G401 (cell line): ENCODE measurements at places on chromosomes 7 and 10. TPM values are rescaled to one million over a fixed set of nuclear protein-coding genes. Genes with fewer than 3 reads are reported as not detected.
A peak's percentile ranks its signal among the peaks of the same experiment; 100 is the strongest.

DNA sequence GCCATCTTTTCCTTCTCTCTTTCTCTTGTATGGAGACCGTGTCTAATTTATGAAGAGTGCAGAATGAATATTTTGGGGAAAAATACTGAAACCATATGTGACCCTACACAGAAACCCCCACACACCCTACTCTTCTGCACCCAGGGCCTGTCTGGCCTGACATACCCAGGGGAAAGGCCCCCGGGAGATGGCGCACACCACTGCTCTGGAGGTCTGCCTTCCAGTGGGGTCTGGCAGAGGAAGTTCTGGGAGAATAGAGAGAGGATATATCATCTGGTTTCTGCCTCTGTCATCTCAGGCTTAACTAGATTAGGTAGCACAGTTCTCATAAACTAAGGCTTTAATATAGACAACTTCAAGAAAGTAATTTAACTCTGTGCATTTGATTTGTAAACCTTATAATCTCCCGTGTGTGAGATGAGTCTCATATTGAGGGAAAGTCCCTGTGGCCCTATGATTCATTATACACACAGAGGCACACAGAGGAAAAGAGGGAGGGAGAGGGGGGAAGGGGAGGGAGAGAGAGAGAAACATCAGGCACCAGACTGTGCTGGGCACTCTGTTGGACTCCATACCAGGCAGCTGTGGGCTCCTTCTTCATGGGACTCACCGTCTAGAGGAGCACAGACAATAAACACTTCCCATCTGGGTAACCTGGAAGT lies 123.3 kb downstream of the AOAH start:
- DNase-seq = no peak

Gene ZMIZ2
- 0.92 and 2.3 TPM in 2 replicates for total RNA-seq

- DNase-seq = no peak
Measured at GRCh38 chr10:111233439-111233838, 156.6 kb downstream of the ADRA2A start.

Gene ACTR3C
- total RNA-seq = 0.68 and 0.98 TPM in 2 replicates

GRCh38 chr7:129617178-129617577 lies 5.7 kb downstream of the NRF1 start:
- no peak for DNase-seq

DNA sequence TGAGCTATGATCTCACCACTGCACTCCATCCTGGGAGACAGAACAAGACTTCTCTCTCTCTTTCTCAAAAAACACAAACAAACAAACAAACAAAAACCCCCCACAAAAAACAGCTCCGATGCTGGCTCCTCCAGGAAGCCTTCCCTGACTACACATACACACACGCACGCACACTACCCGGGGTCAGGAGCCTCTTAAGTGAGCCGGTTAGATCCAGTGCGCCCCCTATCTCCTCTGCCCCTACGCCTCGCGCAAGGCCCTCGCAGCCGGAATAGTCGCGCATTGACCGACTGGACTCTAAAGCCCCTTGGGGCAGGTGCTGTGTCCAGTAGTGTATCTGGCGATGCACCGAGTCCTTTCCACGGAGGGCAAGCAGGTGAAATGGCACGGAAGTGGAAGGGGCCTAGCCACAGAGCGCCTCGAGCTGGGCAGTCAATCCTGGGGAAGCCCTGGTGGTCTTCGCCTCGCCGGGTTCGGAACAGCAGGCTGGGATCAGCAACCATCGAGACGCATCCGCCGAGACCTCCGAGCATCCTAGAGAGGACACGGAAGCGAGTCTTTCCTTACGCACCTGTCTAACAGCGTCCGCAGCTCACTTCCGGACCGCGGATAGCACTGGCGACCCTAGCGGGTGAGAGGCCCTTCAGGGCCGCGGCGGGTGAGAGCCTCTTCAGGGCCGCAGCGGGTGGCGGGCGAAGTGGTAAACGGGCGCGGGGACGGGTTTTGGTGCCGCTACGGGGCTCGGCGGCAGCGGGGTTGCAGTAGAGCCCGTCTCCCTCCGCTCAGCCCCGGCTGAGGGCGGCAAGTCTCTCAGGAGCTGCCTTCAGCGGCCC lies at the start of gene ZSCAN25:
TSS of gene ZSCAN25 (plus strand) at position 588 of the 833 bp plus-strand sequence. CDS start 2,661 bp downstream, outside the sequence.
- peak; percentile 93 for DNase-seq

- DNase-seq = no peak
Measured at GRCh38 chr7:51249991-51250390, 66.6 kb downstream of the COBL start.

Gene CALML5
- not detected in 2 replicates for total RNA-seq

- DNase-seq = peak; percentile 82
Measured at GRCh38 chr7:67588631-67589030, 592.0 kb downstream of the TYW1 start.

DNA sequence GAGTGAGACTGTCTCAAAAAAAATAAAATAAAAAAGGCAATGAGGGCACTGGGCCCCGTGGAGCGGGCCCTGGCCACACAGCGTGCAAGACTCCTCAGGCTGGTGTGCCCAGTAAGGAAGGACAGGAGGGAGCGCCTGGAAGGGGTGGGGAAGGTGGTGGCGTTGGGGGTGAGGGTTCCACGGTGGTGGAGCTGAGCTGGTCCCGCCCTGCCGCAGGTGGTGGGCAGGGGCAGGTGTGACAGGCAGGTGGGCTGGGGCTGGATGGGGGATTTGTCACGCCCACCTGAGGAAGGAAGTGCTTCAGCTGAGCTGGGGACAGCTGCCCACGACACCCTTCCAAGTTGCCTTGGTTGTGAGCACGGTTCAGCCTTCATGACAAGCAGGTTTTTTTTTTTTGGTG lies 760 bp upstream of the PRAP1 start:
- no peak for DNase-seq

Gene TACC2
- total RNA-seq = 5.5 and 6.6 TPM in 2 replicates

Gene GATA3
- total RNA-seq = not detected in 2 replicates

- no peak for DNase-seq
Measured at GRCh38 chr7:128128401-128128800, 97.2 kb upstream of the LRRC4 start.

DNA sequence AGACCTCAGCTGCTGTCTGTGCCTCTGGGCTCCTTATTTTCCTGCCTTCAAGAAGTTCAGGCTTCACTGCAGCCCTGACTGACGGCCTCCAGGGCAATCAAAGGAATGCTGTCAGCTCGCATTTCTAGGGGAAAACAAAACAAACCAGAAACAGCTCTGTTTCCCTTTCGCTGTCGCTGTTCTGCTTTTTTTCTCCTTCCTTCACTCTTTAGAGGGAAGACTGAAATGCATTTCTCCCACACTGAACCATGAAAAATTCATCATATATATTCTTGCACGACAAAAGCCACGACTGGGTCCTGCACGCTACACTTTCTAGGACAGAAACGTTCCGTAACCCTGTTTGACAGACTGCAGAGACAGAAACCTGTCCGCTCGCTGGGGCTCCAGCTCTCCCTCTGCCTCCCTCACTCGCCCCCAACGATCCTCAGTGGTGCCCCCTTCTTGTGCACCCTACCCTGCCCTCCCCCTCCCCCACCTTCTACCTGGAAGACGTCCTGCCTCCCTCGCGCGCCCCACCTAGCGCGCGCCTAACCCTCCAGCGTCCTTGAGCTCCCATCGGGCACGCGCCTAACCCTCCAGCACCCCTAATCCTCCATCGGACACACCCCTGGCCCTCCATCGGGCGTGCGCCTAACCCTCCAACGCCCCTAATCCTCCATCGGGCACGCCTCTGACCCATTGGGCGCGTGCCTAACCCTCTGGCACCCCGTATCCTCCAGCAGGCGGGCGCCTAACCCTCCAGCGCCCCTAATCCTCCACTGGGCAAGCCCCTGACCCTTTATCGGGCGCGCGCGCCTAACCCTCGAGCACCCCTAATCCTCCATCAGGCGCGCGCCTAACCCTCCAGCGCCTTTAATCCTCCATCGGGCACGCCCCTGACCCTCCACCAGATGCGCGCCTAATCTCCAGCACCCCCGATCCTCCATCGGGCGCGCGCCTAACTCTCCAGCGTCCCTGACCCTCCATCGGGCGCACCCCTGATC lies 37.1 kb downstream of the SVOPL start:
- peak; percentile 3 for DNase-seq

Gene FAM180A
- total RNA-seq = not detected in 2 replicates

GRCh38 chr10:20446561-20447193 lies 450.4 kb downstream of the NEBL start:
- no peak for DNase-seq

DNA sequence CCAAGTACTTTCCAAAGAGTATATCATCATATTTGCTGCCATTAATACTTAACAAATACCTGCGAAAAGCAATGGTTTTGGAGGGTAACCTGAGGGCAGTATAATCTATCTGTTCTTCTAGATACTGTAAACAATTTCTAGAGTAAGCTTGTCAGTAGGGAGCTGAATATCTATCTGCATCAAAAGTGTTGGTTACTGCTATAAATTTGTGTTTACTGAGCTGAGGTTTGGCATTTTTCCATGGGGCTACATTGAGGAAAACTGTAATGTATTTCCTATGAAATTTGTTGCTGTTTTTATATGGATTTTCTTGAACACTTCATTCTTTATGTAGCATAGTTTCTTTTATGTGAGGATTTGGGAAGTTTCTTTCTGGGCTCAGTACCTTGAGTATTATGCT lies 913.4 kb downstream of the CNTNAP2 start:
- DNase-seq = no peak

- DNase-seq = no peak
Measured at GRCh38 chr7:29471444-29472138, 92.0 kb upstream of the PRR15 start.

Gene FAM25C
- not detected in 2 replicates for total RNA-seq

GRCh38 chr10:100349672-100350071 lies 2.6 kb downstream of the SCD start:
- no peak for DNase-seq

DNA sequence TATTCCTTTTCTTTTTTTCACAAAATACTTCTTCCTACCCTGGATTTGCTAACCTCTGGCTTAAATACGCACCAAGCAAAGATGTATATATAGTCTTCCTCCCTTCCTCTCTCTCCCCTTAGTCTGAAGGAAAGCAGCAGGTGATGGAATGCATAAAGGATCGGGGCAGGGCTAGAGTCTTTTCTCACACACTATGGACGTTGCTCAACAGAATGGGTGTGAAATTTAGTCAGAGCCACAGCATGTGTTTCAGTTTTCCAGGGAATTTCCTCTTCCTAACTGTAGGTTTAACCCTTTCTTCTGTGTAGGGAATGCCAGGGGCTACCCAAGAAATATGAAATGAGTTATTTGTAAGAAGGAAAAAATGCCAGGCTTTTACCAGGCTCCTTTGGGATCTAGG lies 71.4 kb upstream of the NFKB2 start:
- no peak for DNase-seq

GRCh38 chr10:28241741-28242399 lies 61.0 kb downstream of the MPP7 start:
- DNase-seq = peak; percentile 81

- DNase-seq = no peak
Measured at GRCh38 chr10:43570971-43571370, 3.4 kb downstream of the ZNF239 start.

DNA sequence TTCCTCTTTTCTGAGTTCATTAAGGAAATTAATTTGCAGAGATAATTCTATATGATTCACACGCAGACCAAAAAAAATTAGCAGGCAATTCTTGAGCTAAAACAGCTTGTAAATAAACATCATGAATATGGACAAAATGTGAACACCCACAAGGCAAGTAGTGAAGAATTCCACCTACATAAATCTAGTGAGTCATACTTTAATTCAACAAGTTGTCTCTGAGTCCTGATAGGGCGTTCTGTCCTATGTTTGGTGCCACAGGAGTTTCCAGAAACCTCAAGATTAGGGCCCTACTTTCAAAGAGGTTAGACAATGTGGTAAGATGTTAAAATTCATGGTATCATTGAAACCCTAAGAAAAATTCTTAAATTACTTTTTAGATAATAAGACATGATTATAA lies 122.3 kb downstream of the SGMS1 start:
- DNase-seq = no peak

DNA sequence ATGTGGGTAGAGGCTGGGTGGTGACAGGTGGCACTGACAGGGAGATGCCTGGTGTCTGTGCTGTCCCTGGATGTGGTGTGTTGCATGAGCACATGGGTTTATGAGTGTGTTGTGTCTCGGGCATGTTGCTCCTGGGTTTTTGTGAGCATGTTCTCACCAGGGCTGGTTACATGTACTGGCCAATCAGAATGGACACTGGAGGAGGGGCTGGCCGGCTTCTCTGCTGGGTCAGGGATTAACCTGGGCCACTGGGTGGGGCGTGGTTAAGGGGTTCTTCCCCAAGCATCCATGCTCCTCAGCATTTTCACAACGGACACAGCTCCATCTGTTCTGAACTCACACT lies 20.8 kb upstream of the VOPP1 start:
- no peak for DNase-seq

GRCh38 chr10:43680035-43680434 lies 31.4 kb upstream of the ZNF32 start:
- no peak for DNase-seq

DNA sequence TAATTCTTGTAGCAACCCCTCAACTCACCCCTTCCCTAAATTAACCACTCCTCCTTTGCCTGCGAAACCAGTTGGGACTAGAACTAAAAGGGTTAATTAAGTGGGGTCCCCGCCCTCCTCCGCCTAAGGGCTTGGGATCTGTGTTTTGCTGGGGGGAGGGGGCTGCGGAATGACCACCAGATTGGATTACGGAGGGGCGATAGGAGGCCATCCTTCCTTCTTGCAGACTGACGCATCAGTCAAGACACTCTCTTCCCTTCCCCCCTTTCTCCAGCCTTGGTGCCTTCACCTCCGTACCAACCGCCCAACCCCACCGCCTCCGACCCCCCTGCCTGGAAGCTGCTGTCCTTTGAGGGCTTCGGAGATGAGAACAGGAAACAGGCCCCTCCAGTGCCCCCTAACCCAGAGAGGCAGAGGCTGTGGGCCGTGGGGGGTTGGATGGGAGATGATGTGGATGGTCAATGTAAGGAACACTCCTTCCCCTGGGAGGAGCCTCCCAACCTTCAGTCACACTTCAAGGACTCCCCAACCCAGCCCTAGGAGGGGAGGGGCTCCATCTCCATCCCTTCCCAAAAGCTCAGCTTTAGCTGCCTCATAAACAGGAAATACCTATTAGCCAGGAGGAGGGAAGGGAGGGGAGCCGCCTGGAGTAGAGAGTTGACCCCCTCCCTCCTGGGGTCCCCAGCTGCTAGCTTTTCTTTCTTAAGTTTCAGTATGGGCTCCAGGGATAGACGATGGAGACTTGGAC lies 997 bp upstream of the LDB1 start:
- DNase-seq = peak; percentile 86

Gene TMEM229A
- not detected in 2 replicates for total RNA-seq

DNA sequence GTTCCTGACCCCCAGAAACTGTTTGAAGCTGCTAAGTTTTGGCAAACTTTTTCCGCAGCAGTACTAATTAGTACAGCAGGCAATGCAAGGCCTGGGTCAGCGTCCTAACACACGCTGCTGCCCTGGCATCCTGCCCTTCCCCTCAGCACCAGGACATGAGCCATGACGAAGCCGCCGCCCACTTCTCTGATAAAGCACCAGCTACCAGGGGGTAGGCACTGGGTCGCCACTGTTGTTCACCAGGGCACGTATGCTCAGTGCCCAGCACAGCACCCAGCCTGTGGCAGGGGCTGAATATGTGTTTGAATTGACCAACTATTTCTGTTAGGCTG lies 59.5 kb downstream of the CHST15 start:
- DNase-seq = no peak

Gene HABP2
- not detected in 2 replicates for total RNA-seq

Gene STAG3
- total RNA-seq = 0.68 and 3.3 TPM in 2 replicates

Gene CBLL1
- total RNA-seq = 19.5 and 41.0 TPM in 2 replicates

GRCh38 chr7:68564306-68565135 lies 1033.8 kb upstream of the AUTS2 start:
- no peak for DNase-seq

Gene PRPS1L1
- not detected in 2 replicates for total RNA-seq

- DNase-seq = no peak
Measured at GRCh38 chr10:24246365-24246764, 37.4 kb downstream of the KIAA1217 start.

Gene SPDYE16
- not detected in 2 replicates for total RNA-seq
